Urothelium cell line (cell line): ENCODE measurements at places on chromosomes 13 and 19.

- no peak for DNase-seq
These were observed 4.7 kb downstream of the TEX30 start for GRCh38 chr13:102768909-102769308.

DNA sequence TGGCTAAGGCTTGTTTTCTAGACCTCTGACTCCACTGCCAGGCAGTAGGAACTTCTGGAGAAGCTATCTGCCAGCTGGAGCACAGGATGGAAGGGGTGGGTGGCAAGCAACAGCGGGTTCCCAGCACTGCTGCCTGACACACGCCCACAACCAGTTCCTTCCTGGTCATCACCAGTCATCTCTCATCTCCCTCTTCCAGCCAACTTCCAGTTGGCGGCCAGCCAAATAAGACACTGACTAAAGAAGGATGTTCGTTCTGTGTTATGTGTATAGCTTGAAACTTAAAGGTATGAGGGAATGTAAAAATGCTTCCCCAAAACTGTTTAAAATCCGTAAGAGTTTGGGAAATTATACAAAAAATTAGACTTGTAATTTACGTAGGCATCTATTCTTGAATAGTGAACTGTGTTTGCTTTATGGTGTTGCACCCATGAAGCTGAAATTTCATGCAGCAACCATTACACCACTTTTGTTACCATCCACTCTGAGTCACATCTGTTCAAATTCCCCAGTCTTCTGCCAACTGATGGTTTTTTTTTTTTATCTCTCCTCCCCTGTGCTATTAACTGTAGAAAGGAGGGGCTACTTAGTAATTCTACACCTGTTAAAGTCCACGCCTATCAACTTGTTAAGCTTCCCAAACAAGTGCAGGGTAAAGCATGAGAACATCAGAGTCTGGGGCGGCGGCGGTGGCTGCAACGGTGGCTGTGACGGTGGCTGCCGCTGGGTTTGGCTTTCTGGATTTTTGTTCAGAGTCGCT is 86.2 kb upstream of the FRY start:
- DNase-seq: peak; percentile 58

DNA sequence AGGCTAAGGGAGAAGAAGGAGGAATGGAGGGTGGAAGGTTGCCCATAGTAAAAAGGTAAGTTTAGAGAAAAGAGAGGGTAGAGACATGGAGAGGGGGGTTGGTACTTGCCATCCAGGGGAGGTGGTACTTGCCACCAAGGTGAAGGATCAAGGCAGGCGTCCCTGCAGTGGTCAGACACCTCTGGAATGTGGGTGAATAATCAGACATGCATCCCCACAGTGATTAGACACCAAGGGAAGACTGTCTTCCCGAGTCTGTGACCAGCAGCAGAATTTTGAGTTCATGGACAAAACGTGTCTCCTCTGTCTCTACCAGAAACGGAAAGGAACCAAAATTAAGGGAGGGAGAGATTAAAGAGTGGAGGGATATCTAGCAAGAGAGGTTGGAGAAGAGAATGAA is 27.1 kb upstream of the IGFL1 start:
- no peak for DNase-seq

- no peak for DNase-seq
These were observed 41.6 kb downstream of the MYO9B start for GRCh38 chr19:17116996-17117702.
